ENCODE measurements at places on chromosomes 16 and 17. TPM values are rescaled to one million over a fixed set of nuclear protein-coding genes. Genes with fewer than 3 reads are reported as not detected.

Gene SULT1A2
- total RNA-seq: 0.35 TPM

Gene FBXL19
- 74.8 TPM for total RNA-seq

Gene TRAP1
- total RNA-seq: 215 TPM

Gene CDH5
- total RNA-seq: 0.59 TPM

Gene TAF15
- total RNA-seq: 323 TPM

Gene PERCC1
- not detected for total RNA-seq

Gene ALDH3A1
- total RNA-seq: 0.46 TPM

Gene CD300LB
- not detected for total RNA-seq

GRCh38 chr16:51755039-51755501, 604.0 kb upstream of the SALL1 start:
- H3K27me3 ChIP-seq: no peaks in the 10 kb centered on the region
- H3K4me3 ChIP-seq: no peak overlapping the region
- no peaks in the 10 kb centered on the region for H3K36me3 ChIP-seq

- no peaks in the 10 kb centered on the region for H3K27me3 ChIP-seq
- no peaks in the 10 kb centered on the region for H3K36me3 ChIP-seq
- DNase-seq: peak; percentile 27
- no peak overlapping the region for H3K27ac ChIP-seq
- H3K4me1 ChIP-seq: no peaks in the 10 kb centered on the region
These were observed 119.7 kb upstream of the MYOCD start for GRCh38 chr17:12545877-12546513.

DNA sequence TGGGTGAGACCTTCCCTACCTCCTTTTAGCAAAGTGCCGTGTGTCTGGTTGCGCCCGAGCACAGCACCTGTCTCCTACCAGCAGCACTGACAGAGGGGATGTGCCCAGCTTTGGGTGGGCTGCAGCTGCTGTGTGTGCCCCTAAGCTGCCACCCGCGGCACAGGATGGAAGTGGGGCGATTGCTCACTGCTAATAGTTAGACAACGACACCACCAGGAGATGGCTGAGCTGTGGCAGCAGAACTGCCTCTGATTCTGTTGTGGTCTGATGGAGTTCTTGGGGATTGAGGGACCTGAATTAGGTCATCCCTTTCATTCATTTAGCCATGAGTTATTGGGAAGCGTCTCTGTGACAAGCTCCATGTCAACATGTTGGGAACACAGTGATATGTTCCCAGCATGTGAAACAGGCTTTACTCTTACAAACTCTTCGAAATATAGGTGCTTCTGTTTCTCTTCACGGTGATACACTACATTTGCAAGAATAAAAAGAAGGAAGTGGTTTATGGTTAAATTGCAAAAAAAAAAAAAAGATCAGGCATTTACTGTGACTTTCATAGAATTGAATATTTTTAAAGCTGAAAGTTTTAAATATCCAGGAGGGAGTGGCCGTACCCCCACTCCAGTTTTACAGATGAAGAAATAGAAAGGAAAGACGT, 184.4 kb downstream of the MAF start:
- H3K27ac ChIP-seq: no peak overlapping the region
- no peak overlapping the region for H3K4me3 ChIP-seq
- peaks cover 15% of the 10 kb centered on the region for H3K4me1 ChIP-seq
- no peaks in the 10 kb centered on the region for H3K36me3 ChIP-seq
- no peaks in the 10 kb centered on the region for H3K27me3 ChIP-seq

DNA sequence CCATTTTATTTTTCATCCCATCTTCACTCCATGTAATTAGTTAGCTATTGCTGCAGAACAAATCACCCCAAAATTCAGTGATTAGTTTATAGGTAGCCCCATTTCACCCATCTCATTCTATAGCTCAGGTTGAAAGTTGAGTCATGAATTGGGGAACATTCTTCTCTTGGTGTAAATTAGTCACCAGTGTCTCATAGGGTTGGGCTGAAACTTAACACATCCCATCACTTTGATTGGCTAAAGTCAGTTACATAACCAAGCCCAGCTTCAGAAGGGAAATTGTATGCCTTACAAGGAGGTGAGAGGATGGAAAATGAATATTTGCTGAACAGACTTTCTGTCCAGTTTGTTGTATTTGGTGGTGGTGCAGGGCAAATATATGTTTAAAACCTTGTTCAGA, 477.5 kb downstream of the WWOX start:
- H3K4me1 ChIP-seq: no peaks in the 10 kb centered on the region
- no peak overlapping the region for H3K4me3 ChIP-seq
- DNase-seq: no peak
- H3K27me3 ChIP-seq: no peaks in the 10 kb centered on the region
- no peak overlapping the region for H3K27ac ChIP-seq

DNA sequence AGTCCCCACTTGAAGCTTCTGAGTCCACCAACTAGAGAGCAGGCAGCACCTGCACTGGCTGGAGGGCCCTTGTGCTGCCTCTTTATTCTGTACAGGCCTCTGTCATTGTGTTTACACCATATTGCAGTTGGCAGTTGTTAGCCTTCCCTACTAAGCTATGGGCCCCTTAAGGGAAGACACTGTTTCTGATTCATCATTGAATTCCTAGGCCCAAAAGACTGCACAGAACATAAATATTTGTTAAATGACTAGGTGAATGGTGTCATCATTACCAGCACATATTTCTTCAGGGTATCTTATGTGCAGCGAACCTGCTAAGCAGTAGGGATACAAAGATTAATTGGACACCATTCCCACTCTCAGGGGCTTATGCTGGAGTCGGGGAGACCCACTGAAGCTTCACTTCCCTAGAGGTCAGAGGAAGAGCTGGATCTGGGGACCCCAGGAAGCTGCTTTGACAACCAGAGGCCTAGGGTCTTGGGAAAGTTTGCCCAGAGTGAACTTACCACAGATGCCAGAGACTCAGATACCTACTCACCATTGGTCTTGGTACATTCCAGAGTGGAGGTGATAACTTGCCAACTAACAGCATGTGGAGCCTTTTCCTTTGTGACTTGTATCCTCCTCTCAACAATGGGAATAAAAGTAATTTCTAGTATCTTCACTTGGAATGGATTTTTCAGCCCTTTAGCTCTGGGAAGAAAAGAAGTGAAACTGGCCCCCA, 28.7 kb upstream of the DDX52 start:
- H3K27me3 ChIP-seq: no peaks in the 10 kb centered on the region
- H3K4me3 ChIP-seq: no peak overlapping the region
- no peak overlapping the region for H3K27ac ChIP-seq
- no peaks in the 10 kb centered on the region for H3K4me1 ChIP-seq

DNA sequence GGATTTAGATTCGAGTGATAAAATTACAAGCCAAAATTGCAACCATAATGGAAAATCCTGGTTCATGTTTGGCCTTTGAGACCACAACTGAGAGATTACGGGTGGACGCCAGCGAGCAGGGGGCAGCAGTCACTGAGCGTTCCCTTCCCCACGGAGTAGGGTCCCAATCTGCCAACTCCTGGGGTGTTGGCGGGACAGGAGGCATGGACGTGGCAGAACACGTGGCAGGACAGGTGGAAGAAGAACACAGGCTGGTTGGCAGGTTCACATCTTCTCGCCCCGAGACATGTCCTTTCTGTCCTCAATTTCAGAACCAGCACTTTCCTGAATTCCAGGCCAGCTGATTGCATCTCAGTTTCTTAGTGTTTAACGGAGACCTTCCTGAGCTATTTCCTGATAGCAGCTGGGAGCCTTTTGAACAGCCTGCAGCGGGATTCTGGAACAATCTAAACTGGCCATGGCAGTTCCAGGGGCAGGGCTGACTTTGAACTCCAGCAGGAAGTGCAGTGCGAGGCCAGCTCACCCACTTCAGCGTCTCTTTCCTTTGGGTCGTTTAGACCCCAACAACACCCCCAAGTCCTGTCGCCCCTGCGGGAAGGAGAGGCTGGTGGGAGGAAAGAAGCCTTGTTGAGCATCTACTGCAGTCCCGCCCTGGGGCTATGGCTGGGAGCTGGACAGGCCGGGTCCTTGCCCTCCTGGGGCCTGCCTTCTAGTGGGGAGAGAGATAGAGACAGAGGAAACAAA, 159.1 kb upstream of the FOXF1 start:
- H3K4me1 ChIP-seq: no peaks in the 10 kb centered on the region
- no peak for DNase-seq
- no peaks in the 10 kb centered on the region for H3K36me3 ChIP-seq

DNA sequence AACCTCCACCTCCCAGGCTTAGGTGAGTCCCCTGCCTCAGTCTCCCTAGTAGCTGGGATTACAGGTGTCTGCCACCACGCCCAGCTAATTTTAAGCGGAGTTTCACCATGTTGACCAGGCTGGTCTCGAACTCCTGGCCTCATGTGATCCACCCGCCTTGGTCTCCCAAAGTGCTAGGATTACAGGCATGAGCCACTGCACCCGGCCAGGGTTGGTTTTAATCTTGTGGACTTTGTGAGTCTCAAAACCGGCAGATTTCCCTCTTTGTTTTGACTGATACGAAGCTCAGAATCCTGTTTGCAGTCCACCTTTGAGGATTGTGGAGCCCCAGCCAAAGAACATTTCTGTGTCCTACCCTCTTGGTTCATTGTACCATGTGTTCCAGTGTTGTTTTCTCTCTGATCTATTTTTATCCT, 16.4 kb upstream of the CPSF4L start:
- no peaks in the 10 kb centered on the region for H3K4me1 ChIP-seq
- H3K27me3 ChIP-seq: no peaks in the 10 kb centered on the region
- no peak overlapping the region for H3K4me3 ChIP-seq
- no peak for DNase-seq
- no peak overlapping the region for H3K27ac ChIP-seq

DNA sequence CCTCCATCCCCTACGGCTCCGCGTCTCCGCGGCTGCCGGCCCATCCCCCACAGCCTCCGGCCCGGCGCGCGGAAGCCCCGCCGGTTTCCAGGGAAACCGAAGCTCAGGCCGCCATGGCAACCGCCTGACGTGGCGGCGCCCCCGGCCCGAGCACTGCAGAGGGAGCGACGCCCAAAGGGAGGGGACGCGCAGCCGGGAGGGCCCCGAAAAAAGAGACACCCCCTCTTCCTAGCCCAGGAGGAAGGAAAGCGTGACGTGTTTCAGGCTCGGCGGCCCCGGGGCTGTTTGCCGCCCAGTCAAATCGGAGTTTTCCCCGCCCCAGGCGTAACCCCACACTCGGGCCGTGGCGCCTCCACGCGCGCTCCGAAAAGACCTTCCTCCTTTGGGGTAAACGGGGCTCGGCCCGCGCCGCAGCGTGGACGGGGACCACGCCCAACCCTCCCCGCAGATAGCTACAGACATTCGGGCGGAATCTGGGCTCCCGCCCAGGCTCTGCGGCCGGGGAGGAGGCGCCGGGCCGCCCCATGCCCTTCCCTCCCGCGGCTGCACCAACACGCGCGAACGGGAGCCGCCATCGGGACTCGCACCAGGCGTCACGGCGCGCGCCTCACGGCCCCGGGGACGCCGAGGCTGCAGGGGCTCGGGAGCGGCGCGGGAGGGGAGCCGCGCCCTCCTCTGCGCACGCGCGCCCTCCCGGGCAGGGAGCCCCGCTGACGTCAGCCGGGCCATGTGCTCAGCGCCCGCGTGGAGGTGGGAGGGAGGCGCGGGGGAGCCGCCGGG, 7.5 kb downstream of the MNT start:
- H3K27me3 ChIP-seq: no peaks in the 10 kb centered on the region
- peak overlapping the region; percentile 86 for H3K27ac ChIP-seq
- peak overlapping the region; percentile 76 for H3K4me3 ChIP-seq
- peak; percentile 88 for DNase-seq
- no peaks in the 10 kb centered on the region for H3K36me3 ChIP-seq

GRCh38 chr16:11637320-11637719, 30.9 kb upstream of the SNN start:
- no peaks in the 10 kb centered on the region for H3K27me3 ChIP-seq
- no peak for DNase-seq
- no peak overlapping the region for H3K4me3 ChIP-seq
- no peak overlapping the region for H3K27ac ChIP-seq
- peaks cover 28% of the 10 kb centered on the region for H3K4me1 ChIP-seq

DNA sequence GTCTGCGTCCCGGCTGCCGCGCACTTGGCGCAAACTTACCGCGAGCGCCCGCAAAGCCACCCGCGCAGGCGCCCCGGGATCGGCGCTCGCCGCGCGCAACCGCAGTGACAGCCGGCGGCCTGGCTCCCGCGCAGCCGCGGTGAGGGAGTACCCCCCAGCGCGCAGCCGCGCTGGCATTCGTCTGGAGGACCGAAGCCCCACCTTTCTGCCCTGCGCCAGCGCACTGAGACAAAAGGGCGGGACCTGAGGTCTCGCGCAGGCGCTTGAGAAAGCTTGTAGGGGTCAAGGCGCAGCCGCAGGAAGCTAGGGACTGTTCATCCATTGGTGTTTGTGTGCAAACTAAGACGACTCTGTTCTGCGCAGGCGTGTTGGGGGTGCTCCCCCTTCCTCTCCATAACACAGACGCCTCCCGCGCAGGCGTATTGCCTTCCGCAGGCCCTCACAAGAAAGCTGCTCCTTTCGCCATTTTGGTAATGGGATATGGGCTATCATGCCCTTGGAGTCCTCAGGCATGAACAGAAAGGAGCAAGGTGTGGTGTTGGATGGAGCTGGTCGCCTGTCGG, at the start of gene PHF12:
PHF12 (minus strand) TSS at position 91 of the 563 bp plus-strand sequence. CDS start 558 bp downstream, outside the sequence.
- peak within 1 kb of the TSS; percentile 97 for H3K4me3 ChIP-seq
- H3K27ac ChIP-seq: peak within 1 kb of the TSS; percentile 92
- DNase-seq: peak; percentile 100
- peaks cover 13% of the 10 kb centered on the region for H3K4me1 ChIP-seq

- H3K36me3 ChIP-seq: no peaks in the 10 kb centered on the region
- no peak for DNase-seq
- H3K27ac ChIP-seq: no peak overlapping the region
- no peak overlapping the region for H3K4me3 ChIP-seq
- no peaks in the 10 kb centered on the region for H3K4me1 ChIP-seq
These were observed 8.5 kb upstream of the P2RX1 start for GRCh38 chr17:3924512-3925350.

GRCh38 chr17:65011966-65012365, 44.6 kb downstream of the GNA13 start:
- H3K4me1 ChIP-seq: no peaks in the 10 kb centered on the region
- DNase-seq: no peak
- H3K36me3 ChIP-seq: peaks cover 21% of the 10 kb centered on the region
- no peak overlapping the region for H3K27ac ChIP-seq
- no peaks in the 10 kb centered on the region for H3K27me3 ChIP-seq

DNA sequence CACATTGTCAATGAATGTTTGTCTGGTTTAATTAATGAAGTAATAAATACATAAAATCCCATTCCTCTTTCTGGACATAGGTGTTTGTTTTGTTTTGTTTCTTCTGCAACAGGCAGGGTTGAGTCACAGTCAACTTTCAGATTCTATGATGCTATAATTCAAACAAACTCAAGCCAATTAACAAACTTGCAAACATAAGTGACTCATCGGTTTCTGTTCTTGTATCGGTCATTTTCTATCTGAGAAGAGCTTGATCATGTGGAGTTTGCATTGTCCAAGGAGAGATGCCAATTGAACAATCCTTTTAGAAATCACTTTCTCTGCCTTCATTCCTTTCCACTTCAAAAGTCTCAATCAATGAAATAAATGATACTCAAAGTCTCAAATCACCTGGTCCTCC, 294.2 kb upstream of the C16orf82 start:
- no peaks in the 10 kb centered on the region for H3K4me1 ChIP-seq
- DNase-seq: no peak
- no peaks in the 10 kb centered on the region for H3K36me3 ChIP-seq

DNA sequence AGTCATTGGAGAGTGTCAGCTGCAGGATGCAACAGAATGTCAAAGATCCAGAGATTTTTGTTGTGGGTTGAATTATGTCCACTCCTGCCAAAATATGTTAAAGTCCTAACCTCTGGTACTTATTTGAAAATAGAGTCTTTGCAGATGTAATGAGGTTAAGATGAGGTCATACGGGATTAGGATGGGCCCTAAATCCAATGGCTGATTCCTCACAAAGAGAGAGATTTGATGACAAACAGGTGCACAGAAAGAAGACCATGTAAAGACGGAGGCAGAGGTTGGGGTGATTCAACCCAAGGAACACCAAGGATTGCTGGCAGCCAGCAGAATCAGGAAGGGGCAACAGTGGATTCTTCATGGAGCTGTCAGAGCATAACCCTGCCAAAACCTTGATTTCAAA, 34.5 kb upstream of the USP22 start:
- no peak for DNase-seq
- no peaks in the 10 kb centered on the region for H3K36me3 ChIP-seq
- H3K27me3 ChIP-seq: no peaks in the 10 kb centered on the region
- no peak overlapping the region for H3K4me3 ChIP-seq
- peaks cover 5% of the 10 kb centered on the region for H3K4me1 ChIP-seq
